Astrocyte of the cerebellum (primary cell): ENCODE measurements at places on chromosomes 7 and 10.

GRCh38 chr10:43249151-43249961, 17.5 kb downstream of the RASGEF1A start:
- DNase-seq = no peak

DNA sequence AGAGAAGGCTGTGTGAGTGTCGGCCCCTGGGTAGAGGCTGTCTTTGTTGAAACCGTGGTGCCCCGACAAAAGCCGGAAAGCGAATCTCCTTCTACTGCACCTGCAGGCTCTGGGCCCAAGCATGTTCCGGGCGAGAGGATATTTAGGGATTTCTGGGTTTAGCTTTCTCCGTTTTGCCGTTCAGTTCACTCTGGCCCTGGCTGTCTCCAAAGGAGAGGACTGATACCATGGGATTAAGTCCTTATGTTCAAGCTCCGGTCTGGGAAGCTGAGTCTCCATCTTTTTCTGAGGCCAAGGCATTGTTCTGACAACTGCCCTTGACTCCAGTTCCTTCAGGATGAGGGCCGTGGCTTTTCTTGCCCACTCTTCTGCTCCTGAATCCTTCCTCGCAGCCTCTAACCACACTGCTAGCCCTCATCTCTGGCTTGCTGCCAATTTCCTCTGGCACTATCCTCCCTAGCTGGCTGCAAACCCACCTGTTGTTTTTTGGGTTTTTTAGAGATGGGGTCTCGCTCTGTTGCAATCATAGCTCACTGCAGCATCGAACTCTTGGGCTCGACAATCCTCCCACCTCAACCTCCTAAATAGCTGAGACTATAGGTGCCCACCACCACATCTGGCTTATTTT, 206.8 kb downstream of the SKIDA1 start:
- no peak for DNase-seq

- no peak for DNase-seq
Measured at GRCh38 chr7:1281068-1281467, 48.4 kb downstream of the UNCX start.

DNA sequence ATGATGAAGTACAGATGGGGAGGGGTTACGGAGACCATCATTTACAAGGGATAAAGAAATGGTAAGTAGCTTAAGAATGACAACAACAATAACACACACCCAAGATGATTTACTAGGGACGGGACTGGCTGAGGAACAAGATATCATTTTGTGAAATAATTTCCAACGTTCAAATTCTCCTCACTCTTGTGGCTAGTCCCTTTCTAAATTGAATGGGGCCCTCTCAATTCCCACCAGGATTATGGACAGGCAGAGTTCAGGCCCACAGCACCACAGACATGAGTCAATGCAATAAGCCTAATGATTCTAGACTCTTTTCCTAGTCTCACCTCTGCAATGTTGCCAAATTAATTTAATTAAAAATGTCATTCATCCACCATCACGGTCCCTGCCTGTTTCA, 448.1 kb downstream of the KCNMA1 start:
- DNase-seq = no peak

DNA sequence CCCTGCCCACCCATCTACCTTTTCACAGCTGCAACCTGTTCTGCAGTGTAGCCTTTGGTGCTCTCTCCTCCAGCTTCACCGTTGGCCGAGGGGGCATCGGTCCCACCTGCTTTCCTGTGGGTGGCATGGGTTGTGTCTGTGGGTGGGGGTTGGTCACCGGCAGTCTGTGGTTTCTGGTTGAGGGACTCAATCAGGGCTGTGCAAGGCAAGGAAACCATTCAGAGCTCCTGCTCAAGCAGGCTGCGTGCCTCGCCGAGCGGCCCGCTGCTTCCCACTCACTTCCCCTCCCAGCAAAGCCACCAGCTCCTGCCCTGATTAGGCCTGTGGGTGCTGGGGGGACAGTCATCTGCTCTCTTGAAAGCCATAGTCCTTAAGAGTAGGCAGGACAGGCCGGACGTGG, 9.8 kb downstream of the DNAJB12 start:
- no peak for DNase-seq
